A172 (cell line): ENCODE measurements at places on chromosomes 7 and 10.

- no peak for DNase-seq
Measured at GRCh38 chr10:73911553-73912004, 647 bp downstream of the PLAU start.

DNA sequence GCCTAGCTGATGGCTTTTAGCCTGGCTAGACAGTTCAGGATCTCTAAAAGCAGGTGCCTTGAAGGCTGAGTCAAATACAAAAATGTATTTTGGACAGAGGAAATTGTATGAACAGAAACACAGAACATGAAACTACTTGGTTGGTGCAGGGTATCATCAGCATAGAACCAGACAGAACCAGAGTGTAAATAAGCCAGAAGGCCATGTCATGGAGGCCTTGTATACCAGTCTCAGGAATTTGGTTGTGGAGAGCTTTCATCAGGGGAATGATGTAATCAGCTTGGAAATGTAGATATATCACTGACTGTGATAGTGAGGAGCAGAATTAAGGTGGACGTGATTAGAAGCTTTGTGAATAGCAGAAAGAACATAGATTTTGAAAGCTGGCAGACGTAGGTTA is 82.9 kb downstream of the CFTR start:
- no peak for DNase-seq

- no peak for DNase-seq
Measured at GRCh38 chr7:103702454-103702853, 256.4 kb upstream of the SLC26A5 start.

- no peak for DNase-seq
Measured at GRCh38 chr10:21069278-21069677, 172.2 kb upstream of the NEBL start.

DNA sequence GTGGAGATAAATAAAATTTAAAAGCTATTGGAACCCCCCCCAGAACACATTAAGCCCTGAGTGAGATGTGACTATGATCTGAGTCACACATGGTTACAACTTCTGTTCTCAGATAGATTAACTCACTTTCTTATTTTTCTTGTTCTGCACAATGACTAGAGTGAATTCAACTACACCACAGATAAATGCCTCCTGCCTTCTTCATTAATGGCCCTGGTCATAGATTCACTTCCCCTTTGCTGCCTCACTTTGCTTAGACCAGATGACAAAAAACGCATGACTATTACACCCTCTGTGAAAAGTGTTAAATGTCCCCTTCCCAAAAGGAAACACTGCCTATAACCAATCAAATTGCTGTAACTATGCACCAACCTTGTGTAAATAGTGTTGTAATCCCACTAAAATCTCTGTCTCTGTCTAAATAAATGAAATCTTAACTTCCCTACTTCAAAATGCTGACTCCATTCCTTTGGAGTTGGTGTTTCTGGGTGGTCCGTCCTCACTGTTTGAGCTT is 49.4 kb downstream of the AKR1D1 start:
- DNase-seq, result peak; percentile 72

GRCh38 chr7:42167206-42167605 is 69.8 kb downstream of the GLI3 start:
- no peak for DNase-seq

DNA sequence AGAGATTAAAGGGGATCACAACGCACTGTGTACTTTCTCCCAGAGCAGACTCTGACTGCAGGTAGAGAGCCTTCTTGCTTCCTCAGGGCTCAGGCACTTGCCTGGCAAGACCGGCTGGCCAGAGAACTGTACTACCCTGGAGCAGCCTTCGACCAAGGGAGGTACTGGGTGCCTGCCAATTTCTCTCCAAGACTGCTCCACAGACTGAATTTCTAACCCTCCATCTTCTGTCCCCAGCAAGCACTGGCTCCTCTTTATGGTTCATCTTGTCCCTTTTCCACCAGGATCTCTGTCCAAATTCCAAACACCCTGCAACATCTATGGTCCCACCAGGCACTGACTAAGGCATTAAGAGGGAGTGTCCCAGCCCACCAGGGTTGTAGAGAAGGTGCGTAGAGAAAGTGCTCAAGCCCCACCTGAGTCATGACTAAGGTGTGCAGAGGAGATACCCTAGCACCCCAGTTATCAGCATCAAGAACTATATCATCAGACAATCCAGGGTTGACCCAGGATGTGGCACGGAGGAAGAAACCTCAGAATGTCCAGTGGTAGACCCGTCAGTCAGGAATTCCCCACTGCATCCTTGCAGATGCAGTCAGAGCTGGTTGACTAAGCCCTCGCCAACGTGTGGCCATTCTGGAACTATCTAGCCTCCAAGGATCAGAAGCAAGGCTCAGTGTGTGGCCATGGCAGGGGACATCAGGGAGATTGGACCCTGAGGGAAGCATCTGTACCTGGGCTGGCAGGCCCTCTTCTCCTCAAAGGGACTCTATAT is 60.9 kb upstream of the CAMK2B start:
- DNase-seq, result peak; percentile 73

DNA sequence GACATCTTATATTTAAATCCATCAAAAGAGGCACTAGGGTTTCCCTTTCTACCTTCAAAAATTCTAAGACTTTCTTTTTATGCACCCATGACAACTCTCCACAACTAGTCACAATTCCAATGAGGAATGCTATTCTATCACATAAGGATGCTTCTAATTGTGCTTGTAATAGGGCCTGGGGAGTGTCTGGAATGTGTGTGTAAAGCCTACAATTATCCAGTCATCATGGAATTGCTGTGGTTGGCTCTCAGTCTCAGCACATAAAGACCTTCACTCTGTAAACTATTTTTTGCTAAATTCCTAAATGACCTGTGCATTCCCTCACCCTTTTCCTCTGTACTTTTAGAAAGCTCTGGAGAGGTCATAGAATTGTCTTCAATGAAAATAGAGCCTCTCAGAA is 86.7 kb downstream of the EPDR1 start:
- DNase-seq, result no peak

- DNase-seq, result no peak
Measured at GRCh38 chr7:36188906-36189305, 35.9 kb downstream of the EEPD1 start.
